ENCODE measurements at places on chromosomes 2 and 18.
A peak's percentile ranks its signal among the peaks of the same experiment; 100 is the strongest.

- DNase-seq: no peak
These were observed 216.0 kb downstream of the UBE2E3 start for GRCh38 chr2:181196401-181196800.

DNA sequence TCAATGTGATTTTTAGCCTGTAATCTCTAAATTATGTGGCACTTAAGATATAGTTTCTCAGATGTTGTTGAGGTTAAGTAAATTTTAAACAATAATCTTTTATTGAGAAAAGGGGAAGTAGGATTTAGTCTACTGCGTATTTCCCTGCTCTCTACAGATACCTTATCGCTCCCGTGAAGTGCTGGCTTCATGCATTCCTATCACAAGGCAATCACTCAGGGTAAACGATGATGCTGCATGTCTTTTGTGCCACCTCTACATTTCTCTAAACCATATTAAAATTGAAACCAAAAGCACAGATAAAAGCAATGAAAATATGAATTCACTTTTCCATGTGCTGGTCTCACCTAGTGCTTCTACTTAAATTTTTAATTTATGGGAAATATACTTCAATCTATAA, 14.4 kb upstream of the RPE start:
- no peak for DNase-seq

DNA sequence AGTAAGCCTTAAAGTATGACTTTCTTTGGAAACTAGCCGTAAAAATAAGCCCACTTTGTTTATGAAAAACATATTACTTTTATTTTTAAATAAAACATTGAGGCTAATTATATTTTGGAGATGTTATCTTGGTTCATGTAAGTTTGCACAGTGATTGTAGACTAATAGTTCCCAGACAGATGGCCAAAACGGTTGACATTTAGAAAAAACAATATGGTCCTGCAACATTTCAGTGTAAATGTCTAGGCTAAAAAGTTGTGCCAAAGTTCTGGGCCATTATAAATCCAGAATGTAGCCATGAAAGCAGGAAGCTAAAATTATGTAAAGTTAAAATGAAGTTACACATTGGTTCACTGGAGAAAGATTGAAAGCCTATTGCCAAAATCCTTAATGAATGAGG, 43.6 kb downstream of the SLC5A7 start:
- DNase-seq: no peak

GRCh38 chr2:39583781-39584180, 81.9 kb upstream of the TMEM178A start:
- no peak for DNase-seq

- DNase-seq: no peak
These were observed 90.5 kb downstream of the ASB1 start for GRCh38 chr2:238517209-238517608.

- DNase-seq: no peak
These were observed 156.8 kb downstream of the STK39 start for GRCh38 chr2:168090366-168091135.

GRCh38 chr2:68935471-68935870, 17.2 kb downstream of the GKN2 start:
- DNase-seq: no peak

- no peak for DNase-seq
These were observed 158.2 kb downstream of the NEB start for GRCh38 chr2:151576080-151576479.

GRCh38 chr2:157197848-157198247, 59.7 kb upstream of the GALNT5 start:
- DNase-seq: no peak

- no peak for DNase-seq
These were observed 5.3 kb downstream of the PLEKHH2 start for GRCh38 chr2:43642363-43642762.

DNA sequence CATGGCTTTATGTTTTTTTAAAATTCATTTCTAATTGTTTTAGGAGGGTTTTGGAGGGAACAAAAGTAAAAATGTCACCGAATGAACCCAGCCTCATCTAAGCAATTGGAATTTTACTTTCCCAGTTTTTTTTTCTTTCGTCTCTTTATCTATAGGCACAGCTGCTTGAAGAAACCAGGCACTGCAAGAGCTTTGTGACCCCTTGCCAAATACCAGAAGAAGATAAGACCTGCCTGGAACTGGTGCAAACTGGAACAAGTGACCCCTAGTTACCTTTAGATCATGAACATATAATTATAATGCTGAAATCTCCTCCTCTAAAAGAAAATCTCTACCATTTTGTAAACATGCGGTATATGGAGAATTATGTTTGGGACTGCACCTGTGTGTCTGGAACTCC, 100.9 kb downstream of the TSN start:
- DNase-seq: no peak

GRCh38 chr2:40740419-40740818, 288.5 kb upstream of the SLC8A1 start:
- no peak for DNase-seq

DNA sequence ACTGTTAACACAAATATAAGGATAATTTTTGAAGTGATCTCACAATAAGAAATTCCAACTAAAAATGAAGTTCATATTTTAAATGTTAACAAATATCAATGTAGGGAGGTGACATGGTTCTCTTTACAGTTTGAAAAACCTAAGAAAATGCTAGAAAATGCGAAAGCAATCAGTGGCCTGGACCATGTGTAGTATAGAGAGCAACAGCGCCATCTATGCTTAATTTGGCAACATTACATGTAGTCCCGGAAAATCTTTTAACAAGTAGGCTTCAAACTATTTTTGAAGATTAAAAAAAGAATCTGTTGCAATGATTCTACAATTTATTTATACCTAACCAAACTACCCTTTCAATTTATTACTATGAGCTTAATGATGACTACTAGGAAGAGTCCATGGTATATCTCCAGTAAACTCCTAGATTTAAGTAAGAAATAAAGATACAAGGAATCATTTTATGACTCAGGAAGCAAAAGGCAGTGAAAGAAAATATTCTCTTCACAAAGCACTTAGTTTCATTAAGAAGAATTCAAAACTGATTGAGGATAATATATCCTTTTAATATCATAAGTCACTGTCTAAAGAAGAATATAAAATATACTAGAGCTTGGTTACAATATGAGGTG, 33.3 kb downstream of the NDUFA10 start:
- peak; percentile 12 for DNase-seq

DNA sequence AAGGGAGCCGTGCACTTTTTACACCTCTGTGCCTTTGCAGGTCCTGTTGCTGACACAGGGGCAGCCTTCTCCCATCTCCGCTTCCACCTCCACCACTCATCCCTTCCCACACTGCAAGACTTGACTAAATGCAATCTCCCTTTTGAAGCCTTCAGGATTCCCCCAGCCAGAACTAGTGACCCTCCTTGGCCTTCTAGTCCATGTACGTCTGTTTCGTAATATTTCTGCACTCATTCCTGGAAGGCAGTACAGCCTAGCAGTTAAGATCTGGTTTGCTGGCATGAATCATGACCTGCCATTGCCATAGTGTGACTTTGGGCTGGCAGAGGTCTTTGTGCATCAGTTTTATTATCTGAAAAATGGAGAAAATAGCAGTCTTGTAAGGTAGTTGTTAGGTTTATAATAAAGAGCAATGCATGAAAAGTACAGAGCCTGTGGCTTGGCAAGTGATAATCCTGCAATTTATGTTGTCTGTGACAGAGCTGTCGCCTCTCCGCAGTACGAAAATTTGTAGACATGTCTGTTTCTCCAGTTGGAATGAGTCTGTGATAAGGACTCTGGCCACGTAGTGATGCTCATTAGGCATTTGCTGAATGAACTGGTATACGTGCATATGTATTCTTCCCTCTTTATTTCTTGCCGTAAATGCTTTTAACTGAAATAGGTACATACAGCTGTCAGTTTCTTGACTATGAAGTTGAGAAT, 36.7 kb downstream of the NCK2 start:
- DNase-seq: no peak

- peak; percentile 9 for DNase-seq
These were observed 806.4 kb downstream of the TRIB2 start for GRCh38 chr2:13522917-13523821.

- no peak for DNase-seq
These were observed 103.7 kb downstream of the RBMS1 start for GRCh38 chr2:160389875-160390274.

GRCh38 chr2:39356922-39357639, 80.0 kb downstream of the MAP4K3 start:
- DNase-seq: no peak

DNA sequence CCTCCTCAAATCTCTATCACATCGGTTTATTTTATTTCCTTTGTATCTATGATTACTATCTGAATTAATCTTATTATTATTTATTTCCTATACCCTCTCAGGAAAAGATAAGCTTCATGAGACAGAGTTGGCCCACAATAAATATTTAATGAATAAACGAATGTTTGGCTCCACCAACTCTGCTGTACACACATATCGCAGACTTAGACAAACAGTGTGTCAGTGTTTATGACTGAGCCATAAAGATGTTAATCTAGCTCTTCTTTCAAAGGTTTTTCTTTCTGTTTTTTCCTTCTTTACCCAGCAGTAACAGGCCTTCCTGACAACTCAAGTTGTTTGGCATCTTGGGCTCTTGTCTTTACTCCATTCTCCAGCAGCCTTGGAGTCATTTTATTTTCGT, 329.5 kb downstream of the CDH2 start:
- no peak for DNase-seq

GRCh38 chr2:25672494-25673299, 680 bp downstream of the DTNB start:
- DNase-seq: peak; percentile 60

DNA sequence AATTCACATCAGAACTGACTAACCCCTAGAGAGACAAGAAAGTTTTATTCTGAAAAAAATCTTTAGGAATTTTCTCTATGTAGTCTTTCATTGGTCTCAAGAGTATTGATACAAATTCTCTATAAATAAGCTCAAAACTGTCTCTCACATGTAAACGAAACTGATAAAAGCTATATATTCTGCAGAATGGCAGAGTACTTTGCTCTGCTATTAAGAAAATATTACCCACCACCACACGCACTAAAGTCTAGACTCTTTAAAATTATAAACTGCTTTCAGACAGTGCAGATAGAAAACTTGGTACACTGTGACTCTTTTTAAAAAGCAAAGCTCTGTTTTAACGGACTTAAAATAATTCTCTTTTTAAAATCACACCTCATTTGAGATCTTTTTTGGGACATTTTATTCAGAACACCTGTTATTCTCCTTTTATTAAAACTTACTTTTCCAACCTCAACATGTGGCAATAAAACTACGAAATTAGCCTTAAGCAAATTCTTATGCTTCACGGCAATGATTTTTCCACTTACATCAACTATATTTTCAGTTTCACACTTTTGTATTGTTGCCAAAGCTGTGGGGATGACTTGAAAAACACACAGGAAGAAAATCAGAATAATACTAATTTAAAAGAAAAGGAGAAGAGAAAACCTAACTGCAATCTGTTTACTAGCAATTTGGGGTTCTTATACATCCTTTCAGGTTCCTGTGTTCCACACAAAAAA, 58.0 kb downstream of the CCDC88A start:
- DNase-seq: no peak

GRCh38 chr18:74982946-74983635, 225.8 kb downstream of the PTGR3 start:
- no peak for DNase-seq

- DNase-seq: no peak
These were observed 157.0 kb downstream of the SEPTIN10 start for GRCh38 chr2:109456776-109457175.

- no peak for DNase-seq
These were observed 11.1 kb downstream of the HADHB start for GRCh38 chr2:26255759-26256384.

DNA sequence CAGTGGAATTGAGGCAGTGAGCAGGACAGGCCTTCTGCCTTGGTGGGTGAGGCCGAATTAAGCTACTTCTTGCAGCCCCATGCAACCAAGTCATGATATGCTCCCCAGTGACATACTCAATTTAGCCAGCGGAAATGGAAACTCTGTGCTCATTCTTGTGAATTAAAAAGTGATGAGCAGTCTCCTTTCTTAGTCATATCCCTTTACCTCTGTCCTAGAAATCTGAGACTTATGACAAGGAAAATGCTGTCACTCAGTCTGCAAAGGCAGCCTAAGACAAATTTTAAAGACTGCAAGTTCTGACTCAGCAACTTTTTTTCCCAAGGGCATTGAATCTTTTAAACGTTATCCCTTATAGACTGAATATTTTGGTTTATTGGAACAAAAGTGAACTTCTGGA, 218.2 kb downstream of the SH3BP4 start:
- no peak for DNase-seq

- no peak for DNase-seq
These were observed 8.9 kb downstream of the MAPRE2 start for GRCh38 chr18:35050028-35050546.

DNA sequence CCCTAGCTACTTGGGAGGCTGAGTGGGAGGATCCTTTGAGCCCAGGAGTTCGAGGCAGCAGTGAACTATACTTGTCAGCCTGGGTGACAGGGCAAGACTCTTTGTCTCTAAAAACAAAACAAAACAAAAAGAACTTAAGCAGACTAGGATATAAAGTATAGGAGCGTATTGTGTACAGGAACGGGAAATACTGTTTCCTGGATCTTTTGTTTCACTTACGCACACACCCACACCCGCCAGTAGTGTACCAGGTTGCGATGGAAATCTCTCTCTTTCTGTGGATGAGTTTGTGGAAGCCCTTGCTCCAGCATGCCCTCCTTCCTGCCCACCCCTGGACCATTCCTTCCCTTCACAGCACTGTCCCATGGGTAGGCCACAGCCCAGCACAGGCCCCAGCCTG, 136.3 kb downstream of the RPIA start:
- no peak for DNase-seq

DNA sequence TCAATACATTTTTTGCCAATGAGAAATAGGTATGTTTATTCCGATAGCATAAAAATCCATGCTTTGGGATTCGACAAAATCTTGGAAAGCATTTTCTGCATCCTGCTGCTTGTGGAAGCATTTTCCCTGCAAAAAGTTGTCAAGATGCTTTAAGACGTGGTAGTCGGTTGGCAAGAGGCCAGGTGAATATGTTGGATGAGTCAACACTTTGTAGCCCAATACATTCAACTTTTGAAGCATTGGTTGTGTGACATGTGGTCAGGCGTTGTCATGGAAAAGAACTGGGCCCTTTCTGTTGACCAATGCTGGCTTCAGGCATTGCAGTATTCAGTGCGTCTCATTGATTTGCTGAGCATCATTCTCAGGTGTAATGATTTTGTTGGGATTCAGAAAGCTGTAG, 764.5 kb downstream of the TRIB2 start:
- DNase-seq: no peak

- no peak for DNase-seq
These were observed 124.0 kb downstream of the PKP4 start for GRCh38 chr2:158580760-158581159.

- no peak for DNase-seq
These were observed 489.2 kb downstream of the SATB2 start for GRCh38 chr2:198968545-198968944.

- DNase-seq: no peak
These were observed 36.4 kb downstream of the PLEKHM3 start for GRCh38 chr2:207988975-207989374.

- DNase-seq: no peak
These were observed 106.0 kb upstream of the TAF1B start for GRCh38 chr2:9737053-9737875.

- no peak for DNase-seq
These were observed 15.0 kb downstream of the RND3 start for GRCh38 chr2:150472511-150472899.

- no peak for DNase-seq
These were observed at the start of gene NOL4 for GRCh38 chr18:34224423-34225217. NOL4 (minus strand) TSS chr18:34224913; CDS start chr18:34223253, 1,660 bp downstream.

Measured in GM18507 (cell line).